ENCODE measurements at places on chromosomes 7 and 10.

GRCh38 chr10:128519581-128519980 lies 393.4 kb upstream of the MKI67 start:
- DNase-seq, result no peak

DNA sequence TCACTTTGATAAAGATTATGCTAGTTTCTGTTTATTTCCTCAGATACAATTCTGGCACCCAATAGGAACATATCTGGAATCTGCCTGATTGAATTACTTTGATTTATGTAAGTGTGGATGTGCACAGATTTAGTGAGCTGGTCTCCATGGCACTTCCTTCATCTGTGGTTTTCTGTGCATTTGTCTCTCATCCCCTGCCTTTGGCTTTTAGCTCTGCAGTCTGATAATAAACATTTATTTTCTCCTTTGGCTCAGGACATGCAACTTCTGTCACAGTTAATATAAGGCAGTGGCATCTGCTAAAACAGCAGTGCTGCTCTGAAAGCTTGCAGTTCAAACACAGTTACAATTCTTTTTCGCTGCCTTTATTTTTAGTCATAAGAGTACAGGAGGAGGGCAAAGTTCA lies 273.7 kb upstream of the CHRM2 start:
- DNase-seq, result no peak

DNA sequence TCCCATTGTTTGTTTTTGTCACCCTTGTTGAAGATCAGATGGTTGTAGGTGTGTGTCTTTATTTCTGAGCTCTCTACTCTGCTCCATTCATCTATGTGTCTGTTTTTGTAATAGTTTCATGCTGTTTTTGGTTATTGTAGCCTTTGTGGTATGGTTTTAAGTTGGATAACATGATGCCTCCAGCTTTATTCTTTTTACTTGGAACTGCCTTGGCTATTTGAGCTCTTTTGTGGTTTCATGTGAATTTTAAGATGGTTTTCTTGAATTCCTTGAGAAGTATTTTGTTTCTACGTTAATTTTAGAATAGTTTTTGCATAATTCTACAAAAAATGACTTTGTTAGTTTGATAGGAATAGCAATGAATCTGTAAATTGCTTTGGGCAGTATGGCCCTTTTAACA lies 170.0 kb upstream of the IGFBP3 start:
- DNase-seq, result no peak

DNA sequence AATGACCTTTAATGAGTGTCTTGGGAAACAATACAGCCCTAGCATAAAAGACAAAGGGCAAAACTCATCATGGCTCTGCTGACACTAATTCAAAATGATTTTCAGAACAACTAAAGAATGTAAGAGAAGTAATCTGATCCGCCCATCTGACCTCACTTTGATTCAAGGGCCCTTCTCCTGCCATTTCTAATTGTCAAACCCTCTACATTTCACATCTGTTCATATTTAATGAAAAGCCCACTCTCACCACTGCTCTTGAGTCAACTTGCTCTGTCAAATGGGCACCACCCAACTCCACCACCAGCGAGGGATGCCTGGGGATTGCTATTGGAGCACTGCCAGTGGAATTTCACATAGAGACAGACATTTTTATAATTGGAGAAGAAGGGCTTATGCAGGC lies 639.2 kb downstream of the KCNMA1 start:
- DNase-seq, result no peak

GRCh38 chr7:46424934-46425333 lies 503.9 kb upstream of the IGFBP3 start:
- no peak for DNase-seq

DNA sequence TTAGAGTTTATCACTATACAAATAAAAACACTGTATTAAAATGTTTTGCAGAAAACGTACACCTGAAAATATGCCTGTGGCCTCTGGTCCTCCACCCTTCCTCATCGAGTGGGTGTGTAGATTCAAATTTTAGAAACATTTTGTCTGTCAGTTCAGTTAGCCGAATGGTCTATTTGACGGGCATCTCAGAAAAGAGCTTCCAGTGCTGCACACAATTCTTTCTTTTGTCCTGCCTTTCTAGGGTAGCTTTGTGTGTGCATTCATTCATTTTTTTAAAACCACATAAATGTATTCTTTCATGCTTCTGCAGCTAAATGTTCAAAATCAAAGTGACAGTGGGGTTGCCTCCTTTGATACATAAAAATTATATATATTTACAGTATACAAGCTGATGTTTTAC lies 46.8 kb downstream of the GNAI1 start:
- DNase-seq, result peak; percentile 70

DNA sequence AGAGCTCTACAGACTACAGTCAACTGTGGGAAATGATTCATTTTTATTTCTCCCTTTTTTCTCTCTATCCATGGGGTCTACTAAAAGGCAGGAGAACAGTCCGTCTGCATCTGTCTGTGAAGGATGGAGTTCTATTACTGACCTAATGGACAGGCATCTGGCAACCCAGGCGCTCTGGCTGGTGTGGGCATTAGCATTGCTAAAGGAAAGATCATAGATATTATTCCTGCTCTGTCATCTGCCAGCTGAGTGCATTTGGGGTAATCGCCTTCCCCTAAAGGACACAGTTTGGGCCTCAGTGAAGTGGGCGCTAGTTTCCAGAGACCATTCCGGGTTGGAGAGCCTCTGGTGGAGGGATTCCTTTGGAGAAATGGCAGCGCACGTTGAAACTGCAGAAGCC lies 201.3 kb upstream of the TCERG1L start:
- no peak for DNase-seq

- no peak for DNase-seq
These were observed 7.0 kb upstream of the TMEM243 start for GRCh38 chr7:87226495-87226894.

DNA sequence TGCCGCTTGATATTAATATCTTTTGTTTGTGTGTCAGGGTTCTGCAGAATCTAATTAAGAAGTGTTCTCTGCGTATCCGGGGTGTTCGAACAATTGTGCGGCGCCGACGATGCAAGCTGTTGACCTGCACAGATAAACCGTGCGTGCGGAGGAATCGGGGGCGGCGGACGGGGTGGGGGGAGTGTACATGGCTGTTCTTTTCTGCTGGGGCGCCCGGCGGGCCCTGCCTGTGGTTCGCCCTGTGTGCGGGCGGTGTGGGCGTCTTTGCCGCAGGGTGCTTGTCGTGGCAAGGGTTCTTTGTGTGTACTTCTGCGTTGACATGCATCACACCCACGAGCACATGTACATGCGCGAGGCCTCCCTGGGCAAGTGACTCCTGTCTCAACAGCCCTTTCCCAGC lies 47.9 kb downstream of the MICALL2 start:
- DNase-seq, result no peak

GRCh38 chr10:46514899-46515298 lies 41.6 kb downstream of the GPRIN2 start:
- no peak for DNase-seq

- DNase-seq, result no peak
These were observed 44.8 kb downstream of the CHST3 start for GRCh38 chr10:72009051-72009424.

- DNase-seq, result no peak
These were observed 75.9 kb downstream of the SH2D4B start for GRCh38 chr10:80613466-80614170.

- DNase-seq, result no peak
These were observed 108.8 kb downstream of the ATE1 start for GRCh38 chr10:121819049-121819448.

GRCh38 chr10:126955396-126955795 lies 50.2 kb downstream of the DOCK1 start:
- DNase-seq, result no peak

- DNase-seq, result no peak
These were observed 157.2 kb upstream of the KAT6B start for GRCh38 chr10:74669210-74669609.

- no peak for DNase-seq
These were observed 68.7 kb downstream of the ARHGAP22 start for GRCh38 chr10:48536156-48536500.

GRCh38 chr10:91557651-91558111 lies 75.2 kb downstream of the PPP1R3C start:
- no peak for DNase-seq

GRCh38 chr10:13724484-13724883 lies 137.7 kb downstream of the PRPF18 start:
- DNase-seq, result no peak

GRCh38 chr7:880450-880849 lies 4.1 kb downstream of the GET4 start:
- no peak for DNase-seq

- no peak for DNase-seq
These were observed 81.7 kb downstream of the KMT2C start for GRCh38 chr7:152354061-152354460.
